ENCODE measurements at places on chromosomes 7 and 10. TPM values are rescaled to one million over a fixed set of nuclear protein-coding genes. Genes with fewer than 3 reads are reported as not detected.
A peak's percentile ranks its signal among the peaks of the same experiment; 100 is the strongest.

GRCh38 chr10:51918884-51919325, 219.5 kb upstream of the CSTF2T start:
- no peak for DNase-seq

DNA sequence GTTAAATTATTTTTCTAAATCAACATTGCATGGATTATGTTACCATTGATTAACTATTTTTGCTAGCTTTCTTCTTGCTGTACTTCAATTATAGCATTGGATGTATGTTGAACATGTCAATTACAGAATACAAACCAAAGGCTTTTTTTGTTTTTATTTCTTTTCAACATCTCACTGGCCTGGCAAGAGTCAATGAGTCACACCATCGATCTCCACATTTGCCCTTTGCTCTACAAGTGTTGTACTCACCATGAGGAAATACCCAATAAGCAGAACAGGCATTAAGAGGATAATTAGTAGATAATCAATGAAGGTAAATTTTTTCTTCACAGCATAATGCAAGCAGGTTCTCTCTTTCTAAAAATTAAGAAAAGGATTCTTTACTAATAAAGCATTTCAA, 23.3 kb downstream of the ANKRD22 start:
- DNase-seq: no peak

GRCh38 chr10:124539935-124540641, 78.5 kb downstream of the LHPP start:
- no peak for DNase-seq

The ZP3 gene
- 2.9 TPM for total RNA-seq

The SLC37A3 gene
- 36.2 TPM for total RNA-seq

- peak; percentile 55 for DNase-seq
Measured at GRCh38 chr7:5320391-5320790, 37.6 kb downstream of the SLC29A4 start.

DNA sequence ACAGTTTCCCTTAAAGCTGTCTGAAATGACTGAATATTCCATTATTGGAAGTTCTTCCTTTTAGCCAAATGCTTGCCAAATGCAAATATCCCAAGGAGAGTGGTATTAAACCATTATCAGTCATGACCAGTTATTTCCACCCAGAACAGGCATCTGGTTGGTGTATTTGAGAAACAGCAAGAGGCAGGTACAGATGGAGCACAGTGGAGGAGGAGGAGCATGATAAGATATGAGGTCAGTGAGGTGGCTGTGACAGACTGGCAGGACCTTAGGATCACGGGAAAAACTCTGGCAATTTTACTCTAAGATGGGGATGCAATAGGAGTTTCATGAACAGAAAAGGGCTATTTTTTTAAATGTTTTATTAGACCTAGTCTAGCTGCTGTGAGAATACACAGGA, 6.4 kb downstream of the HEPACAM2 start:
- DNase-seq: no peak

- DNase-seq: peak; percentile 40
Measured at GRCh38 chr7:128135515-128136214, 104.4 kb upstream of the LRRC4 start.

- no peak for DNase-seq
Measured at GRCh38 chr10:82392533-82392932, 517.5 kb downstream of the NRG3 start.

DNA sequence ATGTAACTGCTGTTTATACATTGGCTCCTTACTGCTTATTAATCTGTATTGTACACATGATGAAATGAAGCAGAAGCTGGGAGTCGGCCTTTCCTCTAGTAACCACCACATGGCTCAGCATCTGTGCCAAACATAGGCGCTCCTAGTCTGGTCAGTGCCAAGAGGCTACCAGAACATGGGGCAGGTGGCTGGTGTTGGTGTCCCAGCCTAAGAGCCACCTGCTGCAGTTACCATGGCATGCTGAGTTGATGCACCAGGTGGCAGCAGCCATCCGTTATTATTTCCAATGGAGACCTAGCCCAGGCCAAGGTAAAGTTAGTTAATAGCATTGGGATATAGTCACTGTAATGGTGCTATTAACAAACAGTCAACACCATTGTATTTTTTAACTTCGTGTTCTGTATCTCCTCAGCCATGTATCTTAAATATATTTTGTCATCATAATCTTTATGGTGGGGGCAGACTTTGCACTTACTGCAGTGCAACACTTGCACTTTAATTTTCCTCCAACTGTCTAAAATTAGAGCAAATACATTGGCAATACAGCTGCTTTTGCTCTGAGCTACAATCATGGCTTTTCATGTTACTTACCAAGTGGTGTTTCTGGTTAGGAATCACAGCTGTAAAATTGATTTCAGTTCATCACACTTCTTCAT, 33.1 kb downstream of the HBP1 start:
- DNase-seq: peak; percentile 19

DNA sequence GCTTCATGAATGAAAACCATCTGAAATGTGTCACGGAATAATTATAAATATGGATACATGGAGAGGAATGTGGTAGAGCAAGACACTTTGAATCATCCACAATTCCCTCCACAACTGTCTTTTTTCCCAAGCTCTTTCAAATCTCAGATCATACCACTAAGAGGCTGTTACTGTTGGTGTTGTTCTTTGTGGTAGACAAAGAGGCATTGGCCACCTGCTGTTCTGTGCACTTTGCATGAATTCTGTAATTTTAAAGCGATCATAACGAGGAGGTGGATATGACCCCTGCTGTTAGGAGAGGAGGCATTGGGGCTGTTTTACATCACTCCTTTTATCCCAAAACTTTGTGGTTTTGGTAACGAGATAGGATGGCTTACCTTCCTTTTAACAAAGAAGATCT, 141.2 kb upstream of the KLF6 start:
- DNase-seq: no peak

The ACHE gene
- total RNA-seq: 3.3 TPM

The SPDYE8 gene
- total RNA-seq: not detected

DNA sequence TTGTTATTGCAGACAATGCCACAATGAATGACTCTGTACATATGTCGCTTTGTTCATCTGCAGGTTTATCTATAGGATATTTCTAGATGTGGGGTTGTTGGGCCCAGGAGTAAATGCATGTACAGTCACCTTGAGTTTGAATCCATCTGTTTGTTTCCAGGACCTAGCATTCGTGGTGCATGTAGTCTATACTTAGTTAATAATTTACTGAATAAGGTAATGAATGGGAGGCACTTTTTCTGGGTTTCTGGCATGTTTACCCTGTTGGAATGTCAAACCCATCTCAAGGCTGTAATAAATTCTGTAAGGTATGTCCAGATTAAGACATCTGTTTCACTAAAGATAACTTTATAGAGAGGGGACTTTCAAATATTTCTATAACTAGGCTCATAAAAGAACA, 23.5 kb downstream of the HECTD2 start:
- no peak for DNase-seq

GRCh38 chr7:33578881-33579672, 326.3 kb upstream of the BMPER start:
- peak; percentile 93 for DNase-seq

DNA sequence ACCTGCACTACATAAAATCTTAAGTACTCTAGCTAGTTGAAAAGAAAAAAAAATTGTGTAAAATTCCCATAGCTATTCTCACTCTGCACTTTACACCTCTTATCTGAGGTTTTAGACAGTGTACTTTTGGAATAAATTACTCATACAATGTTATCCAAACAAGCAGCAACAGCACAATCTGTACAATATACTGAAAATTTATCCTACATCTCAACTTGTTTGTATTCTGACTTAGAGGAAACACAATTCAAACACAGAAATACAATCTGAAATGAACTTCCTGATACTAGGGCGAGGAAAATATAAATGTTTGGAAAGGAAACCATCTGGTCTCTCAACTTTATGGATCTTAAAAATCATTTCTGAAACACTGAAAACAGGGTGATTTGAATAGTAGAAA, 381.7 kb downstream of the THSD7A start:
- DNase-seq: no peak

Measured in left lung (tissue), 14 donors.